ENCODE measurements at places on chromosomes 3 and 15. TPM values are rescaled to one million over a fixed set of nuclear protein-coding genes. Genes with fewer than 3 reads are reported as not detected.

SLC22A13 gene
- total RNA-seq: not detected

SLC6A20 gene
- not detected for total RNA-seq

BLM gene
- total RNA-seq: 25.0 TPM

THRB gene
- total RNA-seq: 1.5 TPM

BMF gene
- total RNA-seq: 6.2 TPM

TIMP4 gene
- total RNA-seq: 0.08 TPM

CCR3 gene
- total RNA-seq: 0.66 TPM

- no peaks in the 10 kb centered on the region for H3K27me3 ChIP-seq
- no peaks in the 10 kb centered on the region for H3K36me3 ChIP-seq
- no peak overlapping the region for H3K4me3 ChIP-seq
- no peaks in the 10 kb centered on the region for H3K4me1 ChIP-seq
- no peak overlapping the region for H3K27ac ChIP-seq
Observed at GRCh38 chr3:5613599-5613998, 426.1 kb downstream of the EDEM1 start.

DNA sequence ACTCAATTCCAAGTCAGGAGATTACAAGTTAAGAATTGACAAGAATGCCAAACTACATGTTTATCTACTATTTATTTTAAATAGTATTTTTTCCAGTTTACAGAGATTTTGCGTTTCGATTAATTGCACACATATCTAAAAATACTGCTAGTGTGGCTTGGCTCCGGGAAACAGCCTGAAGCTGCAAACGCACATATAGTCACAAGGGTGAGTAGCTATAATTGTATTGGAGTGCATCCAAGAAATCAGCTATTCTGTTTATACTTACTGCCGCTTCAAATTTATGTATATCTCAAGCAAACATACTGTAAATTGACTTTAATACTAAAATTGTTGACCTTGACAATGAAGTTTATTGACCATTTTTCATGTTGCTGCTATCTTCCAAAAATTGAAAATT lies 77.0 kb upstream of the PLSCR5 start:
- no peaks in the 10 kb centered on the region for H3K27me3 ChIP-seq
- H3K27ac ChIP-seq: no peak overlapping the region
- H3K4me1 ChIP-seq: no peaks in the 10 kb centered on the region
- DNase-seq: no peak
- no peak overlapping the region for H3K4me3 ChIP-seq

DNA sequence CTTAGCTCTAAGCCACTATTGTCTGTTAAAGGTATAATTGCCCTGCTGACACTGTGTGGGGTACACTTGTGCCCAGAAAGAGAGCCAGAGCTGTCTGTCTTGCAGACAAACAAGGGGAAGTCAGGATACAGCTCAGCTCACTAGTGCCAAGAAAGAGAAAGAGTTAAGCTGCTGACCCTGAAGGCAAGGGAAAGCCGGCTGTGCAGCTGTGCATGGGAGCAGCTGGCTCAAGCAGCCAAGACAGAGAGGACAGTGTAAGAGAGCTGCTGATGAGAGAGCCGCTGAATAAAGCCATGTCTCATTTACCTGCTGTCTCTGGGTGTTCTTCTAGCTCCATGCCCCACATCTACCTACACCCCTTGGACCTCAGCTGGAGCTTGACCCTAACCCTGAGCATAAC lies 428.1 kb upstream of the NAALADL2 start:
- DNase-seq: no peak
- H3K27ac ChIP-seq: no peak overlapping the region
- no peak overlapping the region for H3K4me3 ChIP-seq

- H3K27ac ChIP-seq: no peak overlapping the region
- DNase-seq: no peak
- no peaks in the 10 kb centered on the region for H3K36me3 ChIP-seq
- H3K27me3 ChIP-seq: no peaks in the 10 kb centered on the region
- H3K4me3 ChIP-seq: no peak overlapping the region
Observed at GRCh38 chr3:180102134-180102533, 65.4 kb upstream of the PEX5L start.

- no peaks in the 10 kb centered on the region for H3K36me3 ChIP-seq
- H3K4me3 ChIP-seq: no peak overlapping the region
- H3K4me1 ChIP-seq: no peaks in the 10 kb centered on the region
- H3K27ac ChIP-seq: no peak overlapping the region
- no peaks in the 10 kb centered on the region for H3K27me3 ChIP-seq
- no peak for DNase-seq
Observed at GRCh38 chr3:113174801-113175485, 36.4 kb upstream of the BOC start.

DNA sequence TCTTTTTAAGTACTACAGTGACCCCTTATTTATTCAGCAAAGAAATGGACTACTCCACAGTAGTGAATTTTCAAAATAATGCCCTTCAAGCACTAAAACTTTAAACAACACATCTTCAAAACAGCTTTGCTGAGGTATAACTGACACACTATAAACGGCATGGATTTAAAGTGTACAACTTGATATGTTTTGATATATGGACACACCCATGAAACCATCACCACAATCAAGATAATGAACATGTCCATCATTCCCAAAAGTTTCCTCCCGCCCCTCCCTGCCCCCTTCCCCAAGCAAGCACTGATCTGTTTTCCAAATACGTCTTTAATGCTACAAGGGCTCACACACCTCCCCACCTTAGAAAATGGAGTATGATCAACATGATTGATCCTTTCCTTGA lies 1.6 kb upstream of the FURIN start:
- no peak overlapping the region for H3K27ac ChIP-seq
- peaks cover 3% of the 10 kb centered on the region for H3K36me3 ChIP-seq
- peaks cover 45% of the 10 kb centered on the region for H3K4me1 ChIP-seq
- H3K4me3 ChIP-seq: no peak overlapping the region

DNA sequence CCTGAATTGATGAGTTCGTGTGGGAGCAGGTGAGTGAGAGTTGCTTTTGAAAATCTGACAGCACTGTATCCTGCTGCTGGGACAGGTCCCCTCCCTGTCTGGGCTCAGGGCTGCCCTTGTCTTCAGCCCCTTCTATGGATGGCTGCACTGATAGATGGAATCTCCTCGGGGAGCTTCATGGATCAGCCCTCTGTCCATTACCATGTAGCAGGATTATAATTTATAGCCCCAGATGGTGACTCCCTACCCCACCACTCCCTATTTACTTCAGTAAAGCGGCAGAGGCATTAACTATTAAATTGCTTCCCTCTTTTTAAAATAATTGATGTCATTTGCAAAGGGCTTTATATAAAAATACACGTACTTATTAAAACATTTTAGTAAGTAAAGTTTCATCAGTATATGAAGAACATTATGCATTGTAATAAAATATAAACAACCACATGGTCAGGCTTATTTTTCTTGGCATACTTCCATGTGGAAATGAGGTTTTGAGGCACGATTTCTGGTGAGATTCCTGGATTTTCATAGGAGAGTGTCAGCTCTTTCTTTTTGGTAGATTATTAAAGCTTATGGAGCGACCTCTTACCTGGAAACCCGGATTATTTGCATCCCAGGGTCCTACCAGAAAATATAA lies 38.5 kb downstream of the MAP3K13 start:
- no peak overlapping the region for H3K4me3 ChIP-seq
- DNase-seq: no peak
- H3K27ac ChIP-seq: no peak overlapping the region
- no peaks in the 10 kb centered on the region for H3K27me3 ChIP-seq
- no peaks in the 10 kb centered on the region for H3K4me1 ChIP-seq

DNA sequence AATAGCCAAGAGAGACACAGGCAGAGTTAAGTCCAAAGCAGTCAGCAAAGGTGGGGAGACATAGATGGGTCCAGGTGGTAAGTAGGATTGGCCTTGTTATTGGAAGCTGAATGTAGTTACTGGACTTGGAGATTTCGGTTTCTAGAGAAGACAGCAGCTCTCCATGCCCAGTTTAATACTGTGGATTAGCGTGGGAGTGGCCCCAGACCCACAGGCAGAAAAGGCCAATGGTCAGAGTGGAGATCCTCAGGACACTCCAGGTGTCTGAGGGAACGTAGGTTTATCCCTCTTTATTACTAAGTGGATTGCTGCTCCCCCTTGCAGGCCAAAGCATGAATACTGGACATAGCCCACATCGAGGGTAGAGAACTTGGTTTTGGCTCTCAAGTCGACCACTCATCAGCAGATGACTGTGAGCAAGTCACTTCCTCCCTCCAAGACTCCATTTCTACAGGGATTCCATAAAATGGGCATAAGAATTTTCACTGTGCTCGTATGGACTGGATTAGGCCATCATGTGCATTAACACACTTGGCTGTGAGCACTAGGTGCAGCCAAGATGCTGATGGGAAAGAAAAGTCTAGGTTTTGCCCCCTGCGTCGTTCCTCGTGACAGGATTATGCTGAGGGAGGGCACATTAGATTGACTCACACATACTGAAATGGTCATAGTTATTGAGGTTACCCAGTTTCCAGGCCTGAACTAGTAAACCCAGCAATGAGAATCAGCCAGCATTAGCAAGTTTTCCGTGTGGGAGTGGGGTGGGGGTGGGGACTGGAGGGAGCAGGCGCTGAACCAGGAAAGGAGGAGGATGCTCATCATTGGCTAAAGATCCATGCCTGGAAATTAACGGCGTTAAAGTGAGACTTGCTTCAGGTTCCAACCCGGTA lies 225.2 kb upstream of the TPRG1 start:
- H3K27ac ChIP-seq: no peak overlapping the region
- no peaks in the 10 kb centered on the region for H3K27me3 ChIP-seq
- peaks cover 35% of the 10 kb centered on the region for H3K4me1 ChIP-seq
- DNase-seq: no peak
- H3K4me3 ChIP-seq: no peak overlapping the region

GRCh38 chr3:37147666-37148065 lies 26.7 kb downstream of the LRRFIP2 start:
- H3K27me3 ChIP-seq: no peaks in the 10 kb centered on the region
- 0 out of 2 replicates have a peak, but pooled peaks cover 2% of the 10 kb centered on the region for H3K4me1 ChIP-seq
- DNase-seq: no peak
- H3K27ac ChIP-seq: no peak overlapping the region
- H3K36me3 ChIP-seq: peaks cover 81% of the 10 kb centered on the region

DNA sequence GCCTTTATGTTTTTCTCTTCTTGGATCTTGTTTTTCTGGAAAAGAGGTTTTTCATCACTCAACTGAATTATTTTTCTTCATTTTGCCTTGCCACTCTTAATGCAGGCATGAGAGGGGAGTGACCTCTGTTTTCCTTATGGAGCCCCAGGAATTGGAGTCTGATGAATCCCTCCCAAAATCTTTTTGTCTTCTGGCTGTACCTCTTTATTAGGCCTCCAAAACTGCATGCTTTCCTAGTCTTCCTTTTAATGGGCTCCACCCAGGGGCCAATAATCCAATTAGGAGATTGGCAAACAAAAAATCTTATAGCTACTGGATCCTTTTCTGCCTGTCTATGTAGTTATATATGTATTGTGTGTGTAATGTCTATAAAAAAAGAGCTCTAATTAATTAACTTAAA lies 192.4 kb upstream of the PEX5L start:
- H3K4me3 ChIP-seq: no peak overlapping the region
- H3K27ac ChIP-seq: no peak overlapping the region
- no peak for DNase-seq
- H3K4me1 ChIP-seq: no peaks in the 10 kb centered on the region
- no peaks in the 10 kb centered on the region for H3K27me3 ChIP-seq

GRCh38 chr3:168341192-168341815 lies 245.6 kb upstream of the GOLIM4 start:
- no peak for DNase-seq
- no peaks in the 10 kb centered on the region for H3K36me3 ChIP-seq
- no peak overlapping the region for H3K4me3 ChIP-seq
- no peaks in the 10 kb centered on the region for H3K27me3 ChIP-seq
- H3K4me1 ChIP-seq: no peaks in the 10 kb centered on the region

GRCh38 chr3:70811880-70812279 lies 499.4 kb upstream of the MDFIC2 start:
- H3K27me3 ChIP-seq: no peaks in the 10 kb centered on the region
- H3K36me3 ChIP-seq: no peaks in the 10 kb centered on the region
- no peak for DNase-seq

Data from SJSA1 (cell line).